ENCODE measurements at places on chromosomes 5 and 9. TPM values are rescaled to one million over a fixed set of nuclear protein-coding genes. Genes with fewer than 3 reads are reported as not detected.

The SPINK4 gene
- total RNA-seq = not detected

The CCL28 gene
- 0.14 TPM for total RNA-seq

The NME5 gene
- total RNA-seq = not detected

The GPR21 gene
- total RNA-seq = not detected

The ADAMTS6 gene
- 0.11 TPM for total RNA-seq

The RASA1 gene
- 22.3 TPM for total RNA-seq

The CCDC127 gene
- total RNA-seq = 6.4 TPM

The GTF3C5 gene
- 70.4 TPM for total RNA-seq

The FAM200C gene
- 2.3 TPM for total RNA-seq

The RIC1 gene
- total RNA-seq = 13.8 TPM

The SPARC gene
- 27.1 TPM for total RNA-seq

The SPINK6 gene
- not detected for total RNA-seq

The PPIC gene
- total RNA-seq = 17.7 TPM

The PCDHGA9 gene
- total RNA-seq = not detected

The RNF208 gene
- 2.0 TPM for total RNA-seq

The RGS7BP gene
- not detected for total RNA-seq

The NR5A1 gene
- total RNA-seq = not detected

The ABL1 gene
- 44.5 TPM for total RNA-seq

The GADD45G gene
- not detected for total RNA-seq

The HK3 gene
- total RNA-seq = not detected

The NPR3 gene
- 18.5 TPM for total RNA-seq

The PROB1 gene
- total RNA-seq = 0.28 TPM

The HACD4 gene
- total RNA-seq = 1.1 TPM

The TPPP gene
- 5.7 TPM for total RNA-seq

The GABRA1 gene
- not detected for total RNA-seq

The FOXD1 gene
- total RNA-seq = 25.4 TPM

The EGFL7 gene
- total RNA-seq = 51.0 TPM

The HRH2 gene
- 0.46 TPM for total RNA-seq

The CORO2A gene
- 1.2 TPM for total RNA-seq

The MARCHF11 gene
- total RNA-seq = not detected

The SLC28A3 gene
- not detected for total RNA-seq

The GZMA gene
- not detected for total RNA-seq

The TAF1L gene
- total RNA-seq = not detected

The TMEM8B gene
- total RNA-seq = 1.8 TPM

The LURAP1L gene
- 21.8 TPM for total RNA-seq

The ESM1 gene
- total RNA-seq = not detected

The TSSK1B gene
- not detected for total RNA-seq

The GABRG2 gene
- total RNA-seq = not detected

The NXNL2 gene
- 0.79 TPM for total RNA-seq

The ARHGEF39 gene
- total RNA-seq = 18.0 TPM

The EQTN gene
- total RNA-seq = not detected

The WDR70 gene
- 13.6 TPM for total RNA-seq

The TRIM36 gene
- 2.6 TPM for total RNA-seq

The GAS1 gene
- total RNA-seq = 0.22 TPM

All from A549 treated with ZK216348 at 1 μM for 4 hours (cell line).